ENCODE measurements at places on chromosomes 7 and 10.

- no peak for DNase-seq
Observed at GRCh38 chr7:43956027-43956426, 29.8 kb downstream of the UBE2D4 start.

- DNase-seq = no peak
Observed at GRCh38 chr7:137998250-137998649, 3.6 kb downstream of the CREB3L2 start.

- no peak for DNase-seq
Observed at GRCh38 chr7:4274286-4274685, 407.8 kb upstream of the FOXK1 start.

DNA sequence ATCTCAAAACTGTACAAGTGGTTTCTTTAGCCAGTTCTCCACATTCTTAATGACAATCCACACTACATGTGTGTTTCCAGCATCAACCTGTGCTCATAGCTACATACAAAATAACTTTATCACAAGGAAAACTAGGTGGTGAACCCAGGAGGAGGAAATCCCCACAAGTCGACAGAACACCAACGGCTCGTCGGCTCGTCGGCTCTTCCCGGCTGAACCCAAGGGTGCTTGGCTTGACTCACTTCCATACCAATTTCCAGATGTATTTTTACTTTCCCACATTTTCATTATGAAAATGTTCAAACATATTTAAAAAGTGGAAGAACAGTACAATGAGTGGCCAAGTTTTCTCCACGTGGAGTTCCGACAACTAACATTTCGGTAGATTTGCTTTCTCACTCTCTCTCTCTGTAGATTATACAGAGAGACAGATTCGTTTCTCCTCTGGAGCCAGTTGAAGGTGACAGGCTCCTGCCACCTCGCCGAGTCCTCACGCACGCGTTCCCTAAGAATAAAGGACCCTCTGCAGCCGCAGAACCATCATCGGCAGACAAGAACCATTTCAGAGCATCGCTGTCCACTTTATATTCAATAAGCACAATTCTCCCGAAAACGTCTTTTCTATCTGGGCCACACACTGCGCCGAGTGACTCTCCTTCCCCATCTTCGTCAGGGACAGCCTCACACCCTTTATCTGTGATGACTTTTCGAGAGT is 53.3 kb downstream of the DIP2C start:
- no peak for DNase-seq

DNA sequence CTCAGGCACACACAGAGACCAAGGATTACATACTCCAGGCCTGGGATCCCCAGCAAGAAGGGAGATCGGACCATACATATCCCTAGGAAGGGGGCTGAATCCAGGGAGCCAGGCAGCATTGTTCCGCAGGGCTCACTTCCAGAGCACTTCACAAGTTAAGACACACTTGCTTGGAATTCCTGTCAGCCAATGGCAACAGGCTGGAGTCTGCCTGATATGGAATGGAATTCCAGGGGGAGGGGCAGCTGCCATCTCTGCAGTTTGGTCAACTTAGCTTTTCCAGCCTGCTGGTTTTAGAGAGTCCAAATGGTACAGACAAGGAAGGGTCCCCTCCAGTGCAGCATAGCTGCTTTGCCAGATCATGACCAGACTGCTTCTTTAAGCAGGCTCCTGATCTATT is 290.0 kb upstream of the GLI3 start:
- no peak for DNase-seq

GRCh38 chr10:6721480-6721879 is 141.4 kb upstream of the PRKCQ start:
- no peak for DNase-seq

- DNase-seq = no peak
Observed at GRCh38 chr10:105707603-105708002, 1066.5 kb downstream of the SORCS3 start.

GRCh38 chr10:101124933-101125332 is 6.2 kb upstream of the TLX1 start:
- no peak for DNase-seq

GRCh38 chr7:48466713-48467112 is 295.5 kb downstream of the ABCA13 start:
- no peak for DNase-seq

GRCh38 chr7:126441745-126442144 is 811.0 kb downstream of the GRM8 start:
- no peak for DNase-seq
